Pulmonary artery endothelial cell (primary cell): ENCODE measurements at places on chromosomes 2 and 18. TPM values are rescaled to one million over a fixed set of nuclear protein-coding genes. Genes with fewer than 3 reads are reported as not detected.
A peak's percentile ranks its signal among the peaks of the same experiment; 100 is the strongest.

- DNase-seq, result peak; percentile 24
Observed at GRCh38 chr2:187875261-187876141, 321.3 kb upstream of the TFPI start.

- DNase-seq, result no peak
Observed at GRCh38 chr2:56714400-56714799, 530.6 kb downstream of the CCDC85A start.

DNA sequence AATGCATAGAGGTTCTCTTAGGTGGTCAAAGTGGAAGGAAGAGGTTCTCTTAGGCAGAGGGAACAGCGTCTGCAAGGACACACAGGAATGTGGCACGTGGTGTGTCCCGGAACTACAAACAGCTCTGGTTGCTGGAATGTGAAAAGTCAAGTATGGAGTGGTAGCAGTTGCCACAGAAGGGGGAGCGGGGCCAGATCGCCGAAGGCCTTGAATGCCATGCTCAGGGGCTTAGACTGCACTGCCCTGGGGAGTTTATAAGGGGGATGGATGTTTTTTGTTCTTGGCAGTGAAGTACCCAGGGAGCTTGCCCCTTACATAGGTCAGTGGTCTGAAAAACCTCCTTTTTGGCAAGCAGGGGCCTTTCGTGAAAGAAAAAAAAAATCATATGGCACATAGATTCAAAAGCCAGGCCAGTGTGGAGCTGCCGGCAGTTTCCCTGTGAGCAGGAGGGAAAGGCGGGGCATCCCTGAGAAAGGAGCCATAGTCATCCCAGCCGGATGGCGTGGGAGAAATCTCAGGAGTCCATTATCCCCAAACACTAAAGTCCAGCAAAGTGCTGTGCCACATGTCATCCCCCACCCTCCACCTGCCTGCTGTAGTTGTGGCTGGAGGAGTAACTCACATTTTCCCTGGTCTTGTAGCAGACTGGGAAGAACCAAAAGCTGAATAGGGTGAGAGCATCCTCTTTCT is 45.4 kb downstream of the GORASP2 start:
- no peak for DNase-seq

- DNase-seq, result peak; percentile 44
Observed at GRCh38 chr2:20291106-20291564, 59.5 kb downstream of the PUM2 start.

GRCh38 chr18:24111936-24112335 is 26.9 kb upstream of the CABYR start:
- no peak for DNase-seq

DNA sequence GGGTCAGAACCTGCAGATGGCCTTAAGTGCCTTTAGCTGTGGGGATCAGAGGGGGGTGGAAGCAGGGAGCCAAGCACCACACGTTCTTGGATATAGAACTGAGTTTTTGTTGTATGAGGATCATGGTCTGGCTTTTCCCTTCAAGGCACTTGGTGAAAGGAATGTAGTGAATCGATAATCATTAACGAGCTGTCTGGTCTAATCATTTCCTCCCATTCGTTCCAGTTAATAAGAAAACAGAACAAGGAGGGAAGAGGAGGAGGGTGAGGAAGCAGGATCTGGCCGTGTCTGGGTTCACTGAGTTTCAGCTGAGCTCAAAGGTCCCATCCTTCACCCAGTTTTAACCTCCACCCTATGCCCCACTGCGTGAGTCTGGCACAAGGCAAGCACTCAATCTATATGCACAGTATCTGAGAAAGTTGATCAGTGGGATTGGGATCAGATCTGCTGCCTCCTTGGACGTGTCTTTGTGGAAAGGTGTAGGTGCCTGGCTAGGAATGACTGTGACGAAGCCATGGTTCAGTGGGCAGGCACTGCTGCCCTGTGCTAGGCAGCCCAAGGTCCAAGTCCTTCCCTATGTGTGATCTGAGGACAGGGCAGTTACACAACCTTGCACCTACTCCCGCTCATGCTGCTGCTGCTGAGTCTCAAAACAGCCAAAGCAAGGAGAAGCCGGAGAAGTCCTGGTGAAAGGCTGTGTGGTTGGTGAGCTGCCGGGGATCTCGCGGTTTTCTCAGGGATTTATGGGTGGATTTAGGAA is 54.8 kb downstream of the GALNT14 start:
- DNase-seq, result no peak

DNA sequence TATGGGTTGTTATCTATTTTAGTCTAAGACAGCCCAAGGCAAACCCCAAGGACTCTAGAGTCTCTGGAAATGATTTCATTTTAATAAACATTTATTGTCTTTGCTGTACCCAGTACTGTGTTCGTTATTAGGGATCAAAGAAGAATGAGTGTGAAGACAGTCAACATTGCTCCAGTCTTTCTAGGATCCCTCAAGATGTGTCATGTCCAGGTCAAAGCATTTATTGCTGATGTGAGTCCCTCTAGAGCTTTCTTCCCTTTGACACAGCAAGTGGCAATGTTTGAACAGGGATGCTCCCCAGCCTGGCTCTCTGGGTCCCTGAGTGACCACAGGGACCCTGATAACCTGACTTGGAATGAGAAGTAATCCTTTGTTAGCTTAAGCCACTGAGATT is 123.1 kb upstream of the STK17B start:
- no peak for DNase-seq

DNA sequence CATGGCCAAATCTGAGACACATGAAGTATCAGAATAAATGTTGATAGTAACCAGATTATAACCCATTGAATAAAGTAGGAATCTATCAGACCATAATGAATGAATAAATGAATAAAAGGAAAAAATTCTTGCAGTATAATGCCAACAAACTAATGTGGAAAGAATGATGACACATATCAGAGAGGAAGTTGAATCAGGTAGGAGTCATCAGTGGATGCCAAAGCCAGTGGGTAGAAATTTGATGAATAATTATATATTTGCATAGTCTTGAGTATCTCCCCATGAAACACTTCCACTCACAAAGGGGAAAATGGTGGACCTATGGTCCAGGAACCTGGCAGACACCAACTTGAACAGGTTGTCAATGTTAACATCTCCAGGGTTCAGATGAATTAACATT is 68.6 kb downstream of the GALNT3 start:
- peak; percentile 2 for DNase-seq

GRCh38 chr2:102826904-102827303 is 65.1 kb downstream of the TMEM182 start:
- no peak for DNase-seq

DNA sequence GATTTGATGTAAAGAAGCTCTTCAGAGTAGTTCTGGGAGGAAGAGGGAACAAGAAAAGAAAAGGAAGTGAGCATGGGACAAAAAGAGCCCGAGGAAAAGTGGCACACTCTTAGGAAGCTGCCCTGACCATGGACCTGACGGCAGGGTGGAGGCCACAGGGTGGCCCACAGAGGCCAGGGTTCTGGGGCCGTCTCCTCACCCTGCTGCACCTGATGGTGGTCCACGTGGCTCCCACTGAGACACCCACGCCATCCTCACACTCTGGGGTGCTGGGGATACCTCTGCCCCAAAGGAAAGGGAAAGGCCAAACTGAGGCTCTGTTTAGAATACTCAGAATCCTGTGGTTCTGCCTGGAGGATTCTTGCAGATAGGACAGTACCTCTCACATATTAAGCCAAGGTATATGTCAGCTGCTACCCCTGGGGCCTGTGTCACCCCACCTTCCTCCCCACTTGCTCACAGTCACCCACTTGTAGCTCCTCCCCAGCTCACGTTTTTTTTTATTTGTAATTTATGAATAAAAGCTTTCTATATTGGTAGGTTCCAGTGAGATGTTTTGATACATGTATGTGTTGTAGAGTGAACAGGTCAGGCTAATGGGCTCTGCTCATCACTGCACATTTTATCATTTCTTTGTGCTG is 171.1 kb downstream of the LDLRAD4 start:
- DNase-seq, result no peak

DNA sequence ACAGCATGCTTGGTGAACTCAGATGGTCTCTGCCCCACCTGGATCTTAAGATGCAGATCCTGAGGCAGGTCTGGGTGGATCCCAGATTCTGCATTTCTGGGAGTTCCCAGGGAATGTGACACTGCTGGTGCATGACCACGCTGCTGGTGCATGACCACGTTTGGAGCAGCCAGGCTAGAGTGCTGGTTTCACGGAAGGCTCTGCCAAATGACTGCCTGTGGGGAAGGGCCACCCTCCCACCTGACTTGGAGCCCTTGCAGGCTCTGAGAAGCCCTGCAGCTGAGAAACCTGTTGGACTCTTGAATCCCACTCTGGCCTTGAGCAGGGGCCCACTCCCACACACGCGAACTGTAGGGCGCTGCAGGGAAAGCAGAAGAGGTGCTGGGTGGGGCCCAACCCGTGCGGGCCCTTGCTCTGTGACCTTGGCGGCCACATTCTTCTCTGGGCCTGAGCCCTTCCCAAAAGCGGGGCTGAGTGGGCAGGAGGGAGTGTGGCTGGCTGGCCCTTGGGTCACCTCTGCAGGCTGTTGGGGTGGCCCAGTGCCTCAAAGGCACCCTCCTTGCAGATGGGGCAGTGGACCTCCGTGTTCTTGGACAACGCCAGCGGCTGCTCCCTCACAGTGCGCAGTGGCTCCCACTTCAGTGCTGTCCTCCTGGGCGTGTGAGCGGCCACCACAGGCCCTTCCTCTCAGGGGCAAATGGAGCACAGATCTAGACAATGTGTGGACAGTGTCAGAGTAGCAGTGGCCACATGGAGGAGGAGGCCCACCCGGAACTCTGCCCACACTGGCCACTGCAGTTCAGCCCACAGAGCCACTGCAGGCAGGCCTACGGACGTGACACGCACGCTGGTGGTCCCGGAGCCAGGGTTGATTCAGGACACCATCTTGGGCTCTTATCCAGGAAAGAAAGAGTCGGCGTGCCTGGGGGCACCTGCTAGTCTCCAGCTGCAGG is 7.9 kb downstream of the ERFE start:
- no peak for DNase-seq

GRCh38 chr2:46557788-46558187 is 78.4 kb downstream of the TMEM247 start:
- DNase-seq, result no peak

DNA sequence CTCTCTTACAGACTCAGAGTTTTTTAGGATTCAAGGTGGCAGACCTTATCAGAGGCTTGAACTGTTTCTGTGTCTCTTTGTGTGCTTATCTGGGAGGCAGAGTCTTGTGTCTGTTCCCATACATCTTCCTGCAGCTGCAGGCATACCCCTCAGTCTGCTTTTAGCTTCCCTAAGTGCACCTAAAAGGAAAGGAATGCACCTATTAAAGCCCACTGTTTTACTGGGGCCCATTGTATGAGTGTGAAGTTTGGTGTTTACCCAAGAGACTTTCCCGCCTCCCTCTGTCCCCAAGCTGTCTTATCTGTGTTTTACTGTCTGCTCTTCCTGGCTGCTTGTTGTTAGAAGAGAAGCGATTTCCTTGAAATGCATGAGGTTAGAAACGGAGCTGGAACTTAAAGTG is 1757.3 kb upstream of the PIK3C3 start:
- no peak for DNase-seq

- DNase-seq, result no peak
Observed at GRCh38 chr2:18750672-18751554, 161.5 kb upstream of the NT5C1B start.

DNA sequence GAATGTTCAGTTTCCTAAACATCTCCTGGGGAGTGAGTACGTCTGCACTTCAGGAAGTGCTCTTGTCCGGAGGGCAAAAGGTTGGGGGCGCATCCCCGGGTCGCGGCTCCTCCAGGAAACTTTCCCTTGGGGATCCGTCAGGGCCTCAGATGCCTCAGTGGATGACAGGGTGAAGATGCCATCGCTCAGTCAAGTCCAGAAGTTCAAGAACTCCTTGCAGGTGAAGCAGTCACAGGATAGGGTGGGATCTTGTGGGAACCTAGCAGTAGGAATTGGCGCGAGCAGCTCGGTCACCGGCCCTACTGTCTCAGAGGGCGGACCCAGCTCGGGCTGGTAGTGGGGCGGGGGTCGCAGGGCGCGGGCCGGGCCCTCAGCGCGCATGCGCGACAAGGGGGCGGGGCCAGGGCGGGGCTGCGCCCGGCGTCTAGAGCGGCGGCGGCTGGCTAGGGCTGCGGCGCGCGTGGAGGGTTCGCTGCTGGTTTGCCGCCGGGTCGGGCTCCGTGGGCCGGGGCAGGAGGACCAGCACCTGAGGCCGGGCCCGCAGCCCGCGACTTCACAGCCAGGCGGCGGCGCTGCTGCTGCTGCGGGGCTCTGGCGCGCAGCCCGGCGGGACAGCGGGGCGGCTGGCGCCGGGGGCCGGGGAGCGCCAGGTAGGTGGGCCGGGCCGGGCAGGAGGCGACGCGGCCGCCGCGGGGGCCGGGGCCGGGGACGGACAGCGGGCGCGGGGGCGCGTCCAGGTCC is at the start of gene INPP4A:
TSS of gene INPP4A (plus strand) at position 423 of the 741 bp plus-strand sequence. CDS start 75,191 bp downstream, outside the sequence.
- DNase-seq, result no peak

DNA sequence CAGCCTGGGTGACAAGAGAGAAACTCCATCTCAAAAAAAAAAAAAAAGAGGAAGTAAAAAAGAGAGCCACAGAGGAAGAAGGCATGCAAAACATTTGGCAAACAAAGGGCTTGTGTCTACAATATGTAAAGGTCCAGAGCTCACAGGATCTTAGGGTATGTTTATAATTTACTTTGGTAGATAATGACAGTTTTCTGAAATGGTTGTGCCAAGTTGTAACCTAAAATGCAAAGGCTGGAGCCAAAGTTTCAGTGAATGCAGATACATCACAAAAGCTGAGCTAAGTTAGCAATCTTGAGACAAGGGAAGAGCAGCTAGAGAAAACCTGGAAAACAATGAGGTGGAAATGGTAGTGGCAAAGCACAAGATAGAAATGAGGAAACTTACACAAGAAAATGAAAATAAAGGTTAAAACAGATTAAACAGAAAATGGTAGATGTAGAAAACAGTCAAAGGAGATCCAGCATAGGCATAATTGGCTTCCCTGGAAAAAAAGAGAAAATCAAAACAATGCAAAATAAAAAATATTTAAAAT is 77.5 kb upstream of the HK2 start:
- DNase-seq, result no peak

GRCh38 chr18:45958730-45959129 is 8.4 kb downstream of the EPG5 start:
- no peak for DNase-seq

DNA sequence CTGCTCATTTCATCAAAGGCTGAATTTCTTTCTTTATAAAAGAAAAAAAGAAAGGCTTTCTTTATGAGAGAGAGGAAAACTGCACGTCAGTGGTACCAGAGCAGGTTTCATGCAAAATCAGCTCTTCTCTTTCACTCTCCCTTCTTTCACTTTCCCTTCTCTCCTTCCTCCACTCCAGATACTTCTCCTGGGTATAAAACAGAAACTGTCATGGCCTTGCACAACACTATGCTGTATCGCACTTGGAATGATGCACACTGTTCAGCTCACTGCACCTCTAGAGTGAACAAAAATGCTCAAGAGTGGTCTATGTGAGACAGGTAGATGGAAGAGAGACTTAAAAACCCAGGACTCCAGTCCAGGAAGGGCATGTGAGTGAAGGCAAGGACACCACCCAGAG is 73.8 kb downstream of the KLF7 start:
- no peak for DNase-seq

- no peak for DNase-seq
Observed at GRCh38 chr2:238382381-238382781, 44.3 kb upstream of the ASB1 start.

Gene DES
- total RNA-seq, result not detected in 2 replicates

Gene C1QL2
- total RNA-seq, result not detected in 2 replicates

Gene VWC2L
- total RNA-seq, result not detected in 2 replicates

Gene HK2
- 19.8 and 23.9 TPM in 2 replicates for total RNA-seq
